ENCODE measurements at places on chromosomes 7 and 10.

DNA sequence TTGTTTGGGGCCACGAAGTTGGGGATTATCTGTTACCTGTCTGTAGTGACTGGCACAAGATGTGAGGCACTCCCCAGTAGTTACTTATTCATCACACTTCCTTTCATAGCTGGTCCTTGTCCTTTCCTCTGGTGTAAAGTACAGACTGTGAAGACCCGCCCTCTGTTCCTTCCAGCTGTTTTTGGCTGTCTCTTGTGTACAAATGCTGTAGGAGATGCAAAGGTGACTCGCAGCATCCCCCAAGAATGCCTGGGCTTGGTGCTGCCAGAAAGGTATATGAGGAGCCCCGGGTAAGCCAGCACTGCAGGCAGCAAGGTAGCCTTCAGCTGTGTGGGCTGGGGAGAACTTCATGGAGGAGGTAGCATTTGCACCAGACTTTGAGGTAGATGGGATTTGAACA is 236.6 kb downstream of the EBF3 start:
- no peak for DNase-seq

DNA sequence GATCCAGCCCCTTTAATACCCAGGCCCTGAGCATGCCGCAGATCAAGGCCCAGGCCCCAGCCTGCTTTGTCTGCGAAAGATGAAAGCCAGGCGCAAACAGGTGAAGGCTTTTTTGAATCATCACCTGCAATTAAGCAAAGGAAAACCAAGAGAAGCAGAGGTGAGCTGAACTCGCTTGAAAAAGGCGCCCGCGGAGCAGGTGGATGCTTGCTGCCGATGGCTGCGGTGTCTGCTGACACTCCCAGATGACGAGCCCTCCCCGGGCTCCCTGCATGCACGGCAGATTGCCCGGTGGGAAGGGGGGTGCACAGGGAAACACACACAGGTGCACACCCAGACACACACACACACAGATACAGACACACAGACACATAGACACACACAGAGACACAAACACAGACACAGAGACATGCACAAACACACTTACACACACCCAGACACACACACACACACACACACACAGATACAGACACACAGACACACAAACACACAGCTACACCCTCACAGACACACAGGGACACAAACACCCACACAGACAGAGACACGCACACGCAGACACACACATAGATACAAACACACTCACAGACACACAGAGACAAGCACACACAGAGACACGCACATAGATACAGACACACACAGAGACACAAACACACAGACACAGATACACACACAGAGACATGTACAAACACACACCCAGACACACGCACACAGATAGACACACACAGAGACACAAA is 142.6 kb upstream of the RNF32 start:
- no peak for DNase-seq

- DNase-seq = no peak
Observed at GRCh38 chr7:138030679-138031351, 28.9 kb upstream of the CREB3L2 start.

DNA sequence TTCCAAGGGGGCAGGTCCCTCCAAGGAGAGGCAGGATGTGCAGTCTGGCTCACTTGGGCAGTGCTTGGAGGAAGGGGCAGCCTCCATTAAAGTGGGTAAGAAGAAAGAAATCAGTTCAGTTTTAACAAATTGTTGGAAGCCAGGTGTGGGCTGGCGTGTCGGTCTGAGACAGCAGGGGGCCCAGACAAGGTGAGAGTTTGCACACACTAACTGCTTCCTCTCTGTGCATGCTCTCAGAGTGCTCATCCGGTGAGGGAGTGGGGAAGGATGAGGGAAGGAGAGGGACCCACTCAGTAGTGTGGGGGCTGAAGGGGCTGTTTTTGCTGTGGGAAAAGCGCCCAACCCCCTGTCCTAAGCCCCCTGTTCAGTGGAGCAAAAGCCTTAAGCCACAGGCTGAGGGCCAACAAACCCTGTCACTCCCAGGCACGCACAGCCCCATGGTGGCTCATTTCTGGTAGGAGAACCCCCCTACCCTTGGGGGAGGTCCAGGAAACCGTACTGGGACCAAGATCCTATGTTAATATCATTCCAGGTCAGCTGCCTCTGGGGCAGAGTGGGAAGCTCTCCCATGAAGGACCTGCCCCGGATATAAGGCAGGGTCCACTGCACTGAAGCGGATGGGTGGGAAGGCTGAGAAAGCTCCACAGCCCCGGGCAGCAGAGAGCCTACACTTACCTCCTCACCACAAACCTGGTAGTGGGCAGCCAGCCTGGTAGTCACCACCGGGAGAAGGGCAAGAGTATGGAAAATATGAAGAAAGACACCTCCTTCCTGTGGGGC is 5.1 kb upstream of the PCBD1 start:
- DNase-seq = no peak

DNA sequence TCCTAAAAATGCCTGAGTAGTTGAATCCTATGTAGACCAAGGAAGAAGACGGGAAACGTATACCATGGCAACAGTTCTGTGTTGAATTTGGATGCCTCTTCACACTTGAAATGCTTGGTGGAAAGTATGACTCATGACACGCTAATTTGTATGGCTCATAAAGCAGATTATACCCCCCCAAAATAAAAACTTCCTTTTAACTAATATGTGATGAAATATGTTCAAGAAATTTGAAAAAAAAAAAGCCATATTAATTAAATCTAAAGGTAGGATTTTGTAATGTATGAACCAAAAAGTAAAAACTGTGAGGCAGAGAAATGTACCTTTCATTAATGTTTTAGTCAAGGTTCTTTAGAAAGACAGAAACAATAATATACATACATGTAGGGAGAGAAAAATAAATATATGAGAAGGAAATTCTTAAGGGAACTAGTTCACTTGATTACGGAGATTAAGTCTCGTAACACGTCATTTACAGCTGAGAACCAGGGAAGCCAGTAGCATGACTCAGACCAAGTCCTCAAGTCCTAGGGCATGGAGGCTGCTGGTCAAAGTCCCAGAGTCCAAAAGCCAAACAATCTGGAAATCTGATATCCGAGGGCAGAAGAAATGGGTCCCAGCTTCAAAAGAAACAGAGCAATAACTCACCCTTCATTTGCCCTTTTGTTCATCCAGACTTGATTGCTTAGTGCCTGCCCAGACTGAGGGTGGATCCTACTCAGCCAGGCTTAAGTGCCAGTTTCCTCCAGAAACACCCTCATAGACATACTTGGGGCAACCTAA is 485.1 kb downstream of the SEMA3D start:
- DNase-seq = no peak

- DNase-seq = no peak
Observed at GRCh38 chr10:45581582-45582385, 90.8 kb downstream of the ZFAND4 start.

- no peak for DNase-seq
Observed at GRCh38 chr7:138125119-138125518, 48.9 kb downstream of the AKR1D1 start.

DNA sequence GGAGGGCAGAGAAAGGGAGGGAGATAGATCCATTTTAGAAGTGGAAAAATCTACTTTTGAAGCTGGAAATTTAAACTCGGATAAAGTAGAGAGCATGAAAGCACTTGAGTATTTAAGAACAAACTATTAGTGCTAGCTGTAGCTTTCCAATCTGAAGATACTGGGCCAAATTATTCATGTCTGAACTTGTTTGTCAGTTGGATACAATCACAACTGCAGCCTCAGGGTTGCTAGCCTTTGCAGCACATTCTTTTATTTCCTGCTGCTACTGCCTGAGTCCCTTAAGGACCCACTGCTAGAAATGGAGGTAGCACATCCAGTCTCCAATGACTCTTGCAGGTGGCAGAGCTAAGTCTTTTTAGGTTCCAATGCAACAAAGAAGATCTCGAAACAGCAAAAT is 8.3 kb upstream of the SLC25A13 start:
- no peak for DNase-seq

DNA sequence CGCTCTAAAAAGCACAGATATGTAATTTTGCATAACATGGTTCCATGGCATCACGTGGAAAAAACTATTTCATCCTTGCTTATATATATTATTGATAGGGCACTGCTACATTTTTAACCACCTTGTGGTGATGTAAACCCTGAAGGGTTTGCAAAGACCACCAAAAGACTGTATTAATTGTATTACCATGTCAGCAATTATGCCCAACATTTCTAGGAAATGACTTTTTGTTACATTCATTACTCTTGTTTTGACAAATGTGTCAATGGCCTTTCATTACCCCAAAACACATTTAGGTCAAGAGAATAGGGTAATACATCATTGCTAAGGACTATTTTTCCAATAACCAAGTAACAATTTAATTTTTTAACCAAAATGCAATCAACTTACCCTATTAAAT is 142.2 kb downstream of the NRCAM start:
- no peak for DNase-seq

- DNase-seq = no peak
Observed at GRCh38 chr7:41312235-41312634, 390.7 kb downstream of the INHBA start.

GRCh38 chr7:4208586-4208985 is 473.5 kb upstream of the FOXK1 start:
- no peak for DNase-seq

DNA sequence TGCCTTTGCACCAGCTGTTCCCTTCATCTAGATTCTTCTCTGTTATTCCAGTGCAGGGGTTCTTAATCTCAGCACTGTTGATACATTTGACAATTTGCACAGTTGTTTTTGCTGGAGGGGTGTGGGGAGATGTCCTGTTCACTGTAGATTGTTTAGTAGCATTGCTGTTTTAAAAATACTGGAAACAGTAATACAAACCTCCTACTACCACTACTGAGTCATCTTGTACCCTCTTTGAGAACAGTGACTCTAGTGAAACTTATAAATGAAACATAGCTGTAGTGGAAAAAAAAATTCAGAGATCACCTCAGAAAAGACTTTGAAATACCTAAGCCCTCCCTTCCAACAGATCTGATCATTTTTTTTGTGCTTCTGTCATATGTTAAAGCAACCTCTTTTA is 154.8 kb upstream of the TMEM196 start:
- DNase-seq = no peak

DNA sequence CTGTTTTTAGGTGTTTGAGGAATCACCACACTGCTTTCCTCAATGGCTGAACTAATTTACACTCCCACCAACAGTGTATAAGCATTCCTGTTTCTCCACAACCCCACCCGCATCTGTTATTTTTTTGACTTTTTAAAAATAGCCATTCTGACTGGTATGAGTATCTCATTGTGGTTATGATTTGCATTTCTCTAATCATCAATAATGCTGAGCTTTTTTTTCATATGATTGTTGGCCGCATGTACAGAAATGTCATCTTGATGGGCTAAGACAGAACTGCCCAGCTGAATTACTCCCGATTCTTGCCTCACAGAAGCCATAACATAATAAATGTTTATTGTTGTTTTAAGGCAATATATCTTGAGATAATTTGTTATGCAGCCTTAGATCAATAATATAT is 93.1 kb upstream of the DKK1 start:
- no peak for DNase-seq

GRCh38 chr10:44313761-44314165 is 71.1 kb downstream of the CXCL12 start:
- no peak for DNase-seq

DNA sequence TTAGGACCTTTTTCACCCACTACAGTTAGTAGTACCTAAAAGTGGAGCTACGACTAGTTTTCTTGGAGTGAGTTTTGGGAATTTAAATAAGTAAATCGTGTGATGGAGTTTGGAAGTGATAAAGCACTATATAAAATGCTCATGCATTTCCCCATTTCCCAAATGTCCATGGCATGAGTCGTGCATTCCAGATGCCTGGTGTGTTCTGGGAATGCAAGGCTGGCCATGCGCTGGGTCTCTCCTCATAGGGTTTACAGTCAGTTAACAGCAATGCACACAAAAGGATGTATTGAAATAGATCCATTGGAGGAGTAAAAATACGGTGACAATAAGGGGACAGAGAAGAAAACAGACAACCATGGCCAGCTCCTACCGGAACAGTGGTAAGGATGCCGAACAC is 149.8 kb downstream of the DPP6 start:
- no peak for DNase-seq

DNA sequence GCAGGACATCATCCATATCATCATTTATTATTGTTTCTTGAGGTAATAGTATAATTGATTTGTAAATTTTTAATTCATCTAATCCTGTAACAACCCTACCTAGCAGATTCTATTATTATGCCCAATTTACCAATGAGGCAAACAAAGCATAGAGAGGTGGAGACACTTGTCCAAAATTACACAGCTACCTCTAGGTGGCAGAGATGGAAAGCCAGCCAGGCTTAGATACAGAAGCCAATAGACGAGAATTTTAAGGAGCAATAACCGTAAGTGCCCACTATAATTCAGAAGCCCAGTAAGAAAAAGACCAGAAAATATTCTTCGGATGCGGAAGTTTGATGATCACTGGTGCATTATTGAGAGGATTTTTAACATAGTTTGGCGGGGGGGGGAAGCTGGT is 54.0 kb downstream of the ANK3 start:
- DNase-seq = peak; percentile 69

GRCh38 chr7:28091190-28091589 is 89.4 kb downstream of the JAZF1 start:
- no peak for DNase-seq

- DNase-seq = no peak
Observed at GRCh38 chr7:11875635-11876034, 43.6 kb upstream of the THSD7A start.

DNA sequence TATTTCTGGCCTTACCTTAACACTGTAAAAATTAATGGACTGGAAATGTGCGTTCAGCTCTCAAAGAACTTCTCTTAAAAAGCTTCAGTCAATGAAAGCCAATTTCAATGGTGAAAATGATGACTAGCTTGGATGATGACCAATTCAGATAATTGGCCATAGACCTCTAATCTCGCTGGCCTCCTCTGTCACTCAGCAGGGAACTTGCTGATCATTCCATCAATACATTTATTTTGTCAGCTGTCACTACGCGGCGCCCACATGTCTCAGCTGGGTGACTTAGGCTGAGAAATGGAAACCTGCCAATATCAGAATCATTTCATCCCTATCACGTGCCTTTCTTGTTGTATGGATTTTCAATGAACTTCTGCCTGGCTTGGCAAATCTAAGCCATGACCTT is 673.0 kb upstream of the AUTS2 start:
- no peak for DNase-seq

DNA sequence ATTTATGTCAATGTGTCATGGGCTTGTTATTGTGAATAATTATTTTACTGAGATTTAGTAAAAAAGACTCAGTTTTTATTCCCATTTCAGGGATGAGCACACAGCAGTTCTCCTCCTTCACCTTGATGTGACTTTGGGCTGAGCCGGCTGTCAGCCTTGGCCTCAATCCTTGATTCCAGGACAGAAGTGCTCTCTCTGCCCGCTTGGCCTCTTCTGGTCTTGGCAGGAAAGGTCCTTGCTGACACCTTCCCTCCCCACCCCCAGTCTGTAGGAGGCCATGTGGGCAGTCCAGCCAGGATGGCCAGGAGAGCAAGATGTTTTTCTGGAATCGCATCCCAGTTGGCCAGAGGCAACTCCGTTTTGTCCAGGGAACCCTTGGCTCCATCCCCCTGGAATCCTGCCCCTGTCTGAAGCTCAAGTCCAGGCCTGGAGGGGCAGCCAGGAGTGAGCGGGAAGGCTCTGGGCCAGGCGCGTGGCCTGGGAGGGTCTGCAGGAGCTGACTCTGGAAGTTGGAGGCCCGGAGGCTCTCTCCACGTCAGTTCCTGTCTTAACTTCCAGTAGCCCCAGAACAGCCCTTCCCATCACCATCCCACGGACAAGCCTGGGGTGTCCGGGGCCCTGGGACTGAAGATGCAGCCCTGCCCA is 100.9 kb downstream of the PDGFA start:
- peak; percentile 11 for DNase-seq
